Stimulated activated CD8-positive, alpha-beta memory T cell treated with anti-CD3 and anti-CD28 coated beads, Interleukin-7, amount 100 ng/mL, for 1 hour (primary cell): ENCODE measurements at places on chromosomes 13 and 19.

GRCh38 chr19:44657211-44657921, 13.7 kb downstream of the PVR start:
- peak; percentile 30 for DNase-seq

- DNase-seq, result no peak
These were observed 308.3 kb downstream of the TBC1D4 start for GRCh38 chr13:75173457-75174356.

GRCh38 chr13:26179344-26179743, 42.8 kb downstream of the RNF6 start:
- no peak for DNase-seq

GRCh38 chr13:85108356-85108755, 690.9 kb downstream of the SLITRK6 start:
- DNase-seq, result no peak
